ENCODE measurements at places on chromosomes 2 and 18. TPM values are rescaled to one million over a fixed set of nuclear protein-coding genes. Genes with fewer than 3 reads are reported as not detected.

TDRD15 gene
- total RNA-seq, result not detected

RPRD1A gene
- 35.1 TPM for total RNA-seq

TSHZ1 gene
- total RNA-seq, result 13.8 TPM

APCDD1 gene
- total RNA-seq, result not detected

PAX8 gene
- total RNA-seq, result 2.0 TPM

MFF gene
- total RNA-seq, result 82.1 TPM

SCN7A gene
- total RNA-seq, result not detected

TOGARAM2 gene
- 2.0 TPM for total RNA-seq

ICOS gene
- 211 TPM for total RNA-seq

IL36RN gene
- not detected for total RNA-seq

ALKAL2 gene
- total RNA-seq, result not detected

CYP1B1 gene
- total RNA-seq, result 2.5 TPM

Measured in activated naive CD4-positive, alpha-beta T cell treated with anti-CD3 and anti-CD28 coated beads for 36 hours (primary cell).